ENCODE measurements at places on chromosomes 12 and 14.

DNA sequence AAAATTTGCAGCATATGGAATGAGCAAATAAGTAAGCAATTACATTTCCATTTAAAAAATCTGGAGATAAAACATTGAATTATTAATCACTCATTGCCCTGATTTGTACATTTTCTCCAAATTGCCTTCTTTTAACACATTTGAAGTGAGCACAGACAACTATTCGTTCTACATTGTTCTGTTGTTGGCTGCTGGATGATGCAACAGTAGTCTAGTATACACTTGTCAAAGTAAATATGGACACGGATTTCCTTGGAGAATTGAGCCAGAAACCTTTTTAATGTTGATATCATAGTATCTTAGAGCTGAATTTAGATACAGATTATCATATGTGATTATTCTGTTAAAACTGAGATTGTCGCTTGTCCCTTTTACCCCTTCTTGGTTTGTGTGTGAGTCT, 188.2 kb downstream of the FUT8 start:
- DNase-seq: no peak

DNA sequence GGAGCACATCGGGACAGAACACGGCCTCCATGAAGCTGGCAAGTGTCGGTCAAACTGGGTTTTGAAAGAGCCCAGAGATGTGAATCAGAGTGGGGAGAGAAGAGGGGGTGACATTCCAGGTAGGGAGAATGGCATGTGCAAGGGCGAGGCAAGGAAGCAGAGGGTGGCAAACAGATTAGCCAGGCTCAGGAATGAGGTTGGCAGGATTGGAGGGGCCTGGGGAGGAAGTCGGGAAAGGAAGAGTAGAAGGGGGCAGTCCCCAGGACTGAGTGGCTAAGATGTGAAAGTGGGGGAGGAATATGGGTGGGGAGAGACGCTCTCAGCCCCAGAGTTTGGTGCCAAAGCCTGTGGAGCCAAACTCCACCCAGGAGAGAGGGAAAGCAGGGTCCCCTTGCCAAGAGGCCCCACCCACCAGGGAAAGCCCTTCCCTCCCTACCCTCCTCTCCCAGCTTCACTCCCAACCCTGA, 5.5 kb upstream of the HDAC7 start:
- DNase-seq: no peak

GRCh38 chr14:100581228-100582145, 5.7 kb downstream of the BEGAIN start:
- no peak for DNase-seq

DNA sequence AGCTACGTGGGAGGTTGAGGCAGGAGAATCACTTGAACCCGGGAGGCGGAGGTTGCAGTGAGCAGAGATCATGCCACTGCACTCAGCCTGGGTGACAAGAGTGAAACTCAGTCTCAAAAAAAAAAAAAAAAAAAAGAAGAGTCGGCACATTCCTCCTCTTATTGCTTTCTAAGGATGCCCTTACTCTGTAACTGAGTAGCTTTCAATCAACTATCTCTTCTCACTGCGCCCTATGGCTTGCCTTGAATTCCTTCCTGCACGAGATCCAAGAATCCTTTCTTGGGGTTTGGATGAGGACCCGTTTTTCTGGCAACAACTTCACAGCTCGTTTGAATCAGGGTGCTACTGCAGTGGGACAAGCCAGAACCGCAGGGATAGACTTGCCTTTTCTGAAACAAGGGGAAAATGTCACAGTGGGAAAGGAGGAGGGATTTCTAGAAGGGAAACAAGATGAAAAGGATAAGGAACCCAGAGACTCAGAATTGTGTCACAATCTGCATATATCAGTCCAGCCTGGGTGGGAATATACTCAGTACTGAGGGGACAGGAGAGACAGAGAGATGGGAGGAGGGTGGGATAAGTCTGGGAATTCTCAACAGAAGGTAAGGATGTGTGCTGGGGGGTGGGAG, 16.1 kb upstream of the RND1 start:
- no peak for DNase-seq

DNA sequence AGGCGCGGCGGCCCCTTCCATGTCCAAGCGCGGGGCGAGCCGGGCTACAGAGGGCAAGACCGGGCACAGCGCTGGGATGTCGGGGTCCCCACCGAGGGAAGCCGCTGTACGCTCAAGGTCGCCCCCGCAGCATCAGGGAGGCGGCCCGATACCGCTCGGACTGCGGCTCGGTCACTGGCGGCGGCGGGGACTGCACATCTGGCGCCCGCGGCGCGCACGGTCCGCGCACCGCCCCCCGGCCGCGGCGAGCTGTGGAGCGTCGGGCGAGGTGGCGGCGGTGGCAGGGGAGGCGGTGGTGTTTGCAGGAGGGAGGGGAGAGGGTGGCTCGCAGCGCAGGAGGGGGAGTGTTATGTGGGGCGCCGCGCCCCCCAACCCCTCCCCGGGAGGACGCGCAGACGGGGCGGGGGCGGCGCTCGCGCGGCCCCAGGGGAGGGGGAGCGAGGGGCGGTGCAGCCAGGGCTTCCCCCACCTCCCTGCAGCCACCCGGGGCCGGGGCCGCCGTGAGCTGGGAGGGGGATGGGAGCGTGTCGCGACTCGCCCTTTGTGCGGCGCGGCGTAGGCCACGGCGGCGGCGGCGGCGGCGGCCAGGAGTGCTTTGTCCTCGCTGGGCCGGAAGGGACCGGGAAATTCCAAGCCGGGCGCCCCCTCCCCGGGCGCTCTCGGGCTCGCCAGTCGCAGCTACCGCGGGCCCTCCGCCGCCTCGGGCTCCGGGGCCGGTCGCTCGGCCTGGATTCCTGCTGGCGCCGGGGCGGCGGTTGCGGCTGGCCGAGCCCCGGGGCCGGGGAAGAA, at the start of gene NUAK1:
Gene NUAK1 (minus strand): TSS at position 322 of the 789 bp plus-strand sequence. CDS start 301 bp downstream, at position 21.
- DNase-seq: no peak
